ENCODE measurements at places on chromosomes 7 and 10.

GRCh38 chr7:140638173-140638791 is 2.3 kb downstream of the DENND2A start:
- DNase-seq, result no peak

DNA sequence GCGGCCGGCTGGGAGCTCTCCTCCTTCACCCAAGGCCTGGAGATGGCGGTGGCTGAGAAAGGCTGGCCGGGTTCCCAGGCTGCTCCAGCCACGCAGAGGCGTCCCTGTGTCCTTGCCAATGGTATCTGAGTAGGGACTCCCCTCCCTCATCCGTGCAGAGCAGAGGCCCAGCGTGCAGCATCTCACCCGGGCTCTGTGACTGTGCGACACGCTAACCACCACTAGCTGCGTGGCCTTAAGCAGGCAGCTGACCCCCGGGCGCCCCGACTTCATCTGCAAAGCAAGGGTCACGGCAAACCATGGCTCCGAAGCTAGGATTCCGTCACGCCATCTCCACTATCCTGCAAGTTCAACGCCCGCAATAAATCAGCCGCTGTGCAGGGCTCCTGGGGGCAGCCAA is 47.2 kb upstream of the TNRC18 start:
- no peak for DNase-seq

DNA sequence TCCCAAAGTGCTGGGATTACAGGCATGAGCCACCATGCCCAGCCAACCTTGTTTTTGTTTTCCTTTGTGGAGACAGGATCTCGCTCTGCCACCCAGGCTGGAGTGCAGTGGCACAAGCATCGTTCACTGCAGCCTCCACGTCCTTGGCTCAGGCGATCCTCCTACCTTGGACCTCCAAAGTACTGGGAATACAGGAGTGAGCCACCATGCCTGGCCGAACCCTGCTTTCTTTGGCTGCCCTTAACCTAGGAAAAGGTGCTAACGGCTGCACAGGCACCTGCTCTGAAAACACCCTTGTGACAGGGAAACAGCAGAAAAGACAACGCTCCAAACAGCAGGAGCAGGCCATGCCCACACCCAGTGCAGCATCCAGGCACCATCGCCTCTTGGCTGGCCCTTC is 71.9 kb downstream of the OAT start:
- no peak for DNase-seq

GRCh38 chr10:69697006-69697405 is 67.0 kb downstream of the FAM241B start:
- DNase-seq, result no peak

- DNase-seq, result no peak
Measured at GRCh38 chr10:128704716-128705115, 578.5 kb upstream of the MKI67 start.

- DNase-seq, result no peak
Measured at GRCh38 chr10:24427678-24428409, 218.9 kb downstream of the KIAA1217 start.

- DNase-seq, result no peak
Measured at GRCh38 chr7:1914321-1914720, 244.2 kb downstream of the ELFN1 start.

- no peak for DNase-seq
Measured at GRCh38 chr7:107684947-107685463, 24.4 kb downstream of the SLC26A4 start.

- DNase-seq, result no peak
Measured at GRCh38 chr10:121525251-121526134, 72.8 kb downstream of the FGFR2 start.

DNA sequence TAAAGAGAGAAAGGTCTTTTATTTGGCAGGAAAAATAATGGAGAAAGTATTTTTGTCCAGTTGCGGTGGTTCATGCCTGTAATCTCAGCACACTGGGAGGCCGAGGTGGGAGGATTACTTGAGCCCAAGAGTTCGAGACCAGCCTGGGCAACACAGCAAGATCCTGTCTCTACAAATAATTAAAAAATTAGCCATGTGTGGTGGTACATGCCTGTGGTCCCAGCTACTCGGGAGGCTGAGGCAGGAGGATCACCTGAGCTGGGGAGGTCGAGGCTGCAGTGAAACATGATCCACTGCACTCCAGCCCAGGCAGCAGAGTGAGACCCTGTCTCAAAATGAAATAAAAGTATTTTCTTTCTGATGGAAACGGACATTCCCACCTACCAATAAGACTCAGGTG is 77.8 kb upstream of the MKRN1 start:
- no peak for DNase-seq

DNA sequence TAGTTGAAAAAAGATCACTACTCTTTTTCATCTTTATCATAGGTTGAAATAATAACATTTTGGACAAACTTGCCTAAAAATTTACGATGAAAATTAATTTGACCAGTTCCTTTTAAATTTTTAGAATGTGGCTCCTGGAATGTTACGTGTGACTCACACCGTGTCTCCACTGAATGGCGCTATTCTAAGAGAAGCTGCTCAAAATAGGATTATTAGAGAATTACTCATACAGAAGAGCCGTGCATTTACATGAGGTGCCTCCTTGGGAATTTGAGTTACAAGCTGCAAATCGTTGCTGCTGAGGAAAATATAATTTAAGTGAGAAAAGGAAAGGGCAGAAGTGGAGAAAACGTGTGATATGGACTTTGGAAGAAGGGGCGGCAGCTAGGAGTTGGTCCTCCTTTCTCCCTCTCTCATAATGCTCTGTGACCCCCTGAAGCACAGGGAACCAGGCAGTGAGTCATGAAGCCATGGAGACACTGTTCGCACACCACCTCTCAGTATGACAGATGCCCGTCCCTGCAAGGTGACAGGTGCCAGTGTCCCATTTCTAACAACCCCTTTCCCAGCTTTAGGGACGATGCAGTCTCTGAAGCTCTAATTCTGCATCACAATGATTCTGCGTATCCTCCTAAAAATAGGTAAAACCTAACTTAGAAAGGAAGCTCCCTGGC is 323.2 kb upstream of the COBL start:
- no peak for DNase-seq

DNA sequence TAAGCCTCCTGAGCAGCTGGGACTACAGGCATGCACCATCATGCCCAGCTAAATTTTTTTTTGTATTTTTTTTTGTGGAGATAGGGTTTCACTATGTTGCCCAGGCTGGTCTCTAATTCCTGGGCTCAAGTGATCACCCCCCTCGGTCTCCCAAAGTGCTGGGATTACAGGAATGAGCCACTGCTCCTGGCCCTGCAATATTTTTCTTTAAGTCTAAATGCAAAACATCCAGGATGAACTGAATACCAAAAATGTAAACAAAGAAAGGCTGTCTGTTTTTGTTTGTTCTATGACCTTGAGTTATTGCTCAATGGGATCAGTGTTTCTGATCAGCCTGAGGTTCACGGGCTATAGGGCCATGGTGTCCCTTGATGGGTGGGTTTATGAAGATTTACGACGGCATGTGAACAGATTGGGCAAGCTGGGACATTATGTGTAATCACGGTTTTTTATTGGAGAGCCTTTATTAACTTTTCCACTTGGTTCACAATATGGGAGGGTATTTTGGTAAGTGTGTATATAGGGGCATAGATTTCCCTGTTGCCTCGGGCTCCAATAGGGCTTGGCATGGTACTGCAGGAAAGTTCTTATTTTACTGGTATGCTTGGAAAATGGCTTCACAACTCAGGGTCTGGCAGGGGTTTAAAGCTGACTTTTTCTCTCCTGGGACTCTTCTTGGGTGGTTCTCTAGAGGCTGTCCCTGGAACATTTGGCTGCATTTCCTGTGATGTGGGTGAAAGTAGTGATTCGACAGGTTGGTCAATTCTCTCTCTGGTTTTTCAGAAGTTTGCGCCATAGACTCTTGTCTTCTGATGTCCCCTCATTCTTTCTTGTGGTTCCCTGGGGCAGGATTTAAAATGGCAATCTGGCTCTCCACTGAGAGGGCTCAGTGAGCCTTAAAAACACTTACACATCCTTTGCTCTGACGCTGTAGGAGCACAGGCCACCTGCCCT is 41.6 kb downstream of the MRPS33 start:
- DNase-seq, result no peak

GRCh38 chr7:85924062-85924461 is 719.6 kb upstream of the GRM3 start:
- DNase-seq, result no peak

DNA sequence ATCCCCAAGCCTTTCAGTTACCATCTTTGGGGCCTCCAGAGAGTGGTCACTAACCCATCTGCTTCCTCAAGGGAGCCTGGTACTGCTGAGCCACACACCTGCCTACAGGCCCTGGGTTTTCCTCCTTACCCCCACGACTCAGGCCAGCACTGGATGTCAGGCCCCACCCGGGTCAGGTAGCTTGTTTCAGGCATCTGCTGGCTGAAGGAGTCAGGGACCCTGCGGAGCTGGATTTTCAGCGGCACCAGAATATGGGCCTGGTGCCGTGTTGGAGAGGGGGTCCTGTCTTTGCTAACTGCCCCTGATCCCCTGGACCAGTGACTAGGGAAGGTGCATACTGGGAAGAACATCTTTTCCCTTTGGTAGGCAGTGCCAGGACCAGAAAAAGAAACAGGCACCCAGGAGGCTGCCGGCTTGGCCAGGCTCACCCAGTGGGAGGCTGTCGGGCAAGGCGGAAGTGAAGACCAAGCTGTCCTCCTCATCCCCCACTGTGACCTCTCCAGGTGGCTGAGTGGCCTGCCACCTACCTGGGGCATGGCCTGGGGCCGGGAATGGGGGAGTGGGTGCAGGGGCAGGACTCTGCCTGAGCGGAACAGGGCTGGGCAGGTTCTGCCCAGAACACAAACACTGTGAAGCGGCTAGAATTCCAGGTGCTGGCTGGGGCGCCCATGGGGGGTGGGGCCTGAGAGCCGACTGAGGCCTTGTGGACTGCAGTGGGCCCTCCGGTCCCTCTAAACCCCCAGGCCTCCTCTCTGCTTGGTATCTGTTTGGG is 12.4 kb upstream of the SAMD8 start:
- no peak for DNase-seq

GRCh38 chr7:12893292-12893691 is 205.9 kb downstream of the ARL4A start:
- no peak for DNase-seq

- DNase-seq, result no peak
Measured at GRCh38 chr10:29239569-29240472, 49.0 kb upstream of the LYZL1 start.

DNA sequence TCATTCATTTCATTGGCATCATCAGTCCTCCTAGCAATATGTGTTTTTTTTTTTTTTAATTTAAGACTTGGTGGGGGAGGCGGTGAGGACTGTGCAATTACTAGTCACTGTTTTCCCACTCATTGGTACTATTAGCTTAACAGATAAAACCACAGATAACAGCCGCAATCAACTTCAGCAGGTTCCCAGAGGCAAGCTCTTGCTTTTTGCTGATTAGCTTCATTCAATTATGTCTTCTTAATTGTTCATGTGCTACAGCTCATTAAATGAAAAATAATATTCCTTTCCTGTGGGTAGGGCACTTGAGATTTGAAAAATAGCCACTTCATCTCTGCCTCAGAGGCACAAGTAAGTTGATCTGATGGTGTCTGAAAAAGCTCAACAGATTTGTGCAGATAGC is 215.5 kb downstream of the PCDH15 start:
- no peak for DNase-seq

DNA sequence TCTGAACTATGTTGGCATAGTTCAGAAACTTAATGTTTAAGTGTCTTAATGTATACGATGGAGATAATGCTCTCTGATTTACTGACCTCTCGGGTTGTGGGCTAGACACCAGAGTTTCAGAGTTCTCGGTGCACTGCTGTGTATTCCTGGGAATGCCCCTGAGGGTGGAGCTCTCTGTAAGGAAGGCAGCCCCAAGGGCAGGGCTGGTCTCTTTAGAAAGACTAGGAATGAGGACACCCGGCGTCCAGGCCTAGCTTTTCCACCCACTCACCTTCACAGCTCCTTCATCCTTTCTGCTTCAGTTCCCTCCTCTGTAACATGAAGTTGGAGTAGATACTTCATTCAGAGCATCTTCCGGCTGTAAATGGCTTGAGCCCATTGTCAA is 536.6 kb upstream of the GALNT17 start:
- no peak for DNase-seq

GRCh38 chr7:53119514-53119941 is 84.1 kb downstream of the POM121L12 start:
- no peak for DNase-seq

DNA sequence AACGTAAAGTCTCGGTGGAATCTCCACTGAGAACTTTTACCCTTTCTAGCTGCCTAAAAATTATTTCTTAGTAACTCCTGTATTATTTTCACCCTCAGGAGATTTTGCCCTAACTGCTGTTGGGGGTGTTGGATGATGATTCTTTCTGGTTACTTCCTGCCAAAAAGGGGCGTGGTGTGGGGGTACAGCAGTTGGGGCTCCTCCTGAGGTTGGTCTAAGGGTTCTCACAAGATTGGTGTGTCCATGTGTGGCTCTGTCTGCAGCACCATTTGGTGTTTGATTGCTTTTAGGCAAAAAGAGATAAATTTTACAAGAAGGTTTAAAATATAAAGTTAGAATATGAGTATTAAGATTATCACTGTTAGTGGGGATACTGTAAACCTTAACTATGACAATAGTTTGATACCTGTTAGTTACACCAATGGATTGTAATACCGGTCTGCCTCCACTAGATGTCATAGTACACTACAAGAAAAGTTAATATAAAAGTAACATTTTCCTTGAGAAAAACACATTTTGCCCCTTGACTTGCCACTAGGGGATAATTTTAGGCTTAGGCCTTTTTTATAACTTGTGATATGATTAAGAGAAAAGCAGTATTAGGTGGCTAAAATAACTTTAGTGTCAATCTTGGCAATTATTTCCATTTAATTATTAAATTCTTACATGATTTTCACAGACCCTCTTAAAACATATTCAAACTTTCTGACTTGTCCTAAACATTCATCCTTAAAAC is 928.7 kb downstream of the IPMK start:
- peak; percentile 29 for DNase-seq

- DNase-seq, result no peak
Measured at GRCh38 chr10:73997461-73997786, 492 bp upstream of the VCL start.

DNA sequence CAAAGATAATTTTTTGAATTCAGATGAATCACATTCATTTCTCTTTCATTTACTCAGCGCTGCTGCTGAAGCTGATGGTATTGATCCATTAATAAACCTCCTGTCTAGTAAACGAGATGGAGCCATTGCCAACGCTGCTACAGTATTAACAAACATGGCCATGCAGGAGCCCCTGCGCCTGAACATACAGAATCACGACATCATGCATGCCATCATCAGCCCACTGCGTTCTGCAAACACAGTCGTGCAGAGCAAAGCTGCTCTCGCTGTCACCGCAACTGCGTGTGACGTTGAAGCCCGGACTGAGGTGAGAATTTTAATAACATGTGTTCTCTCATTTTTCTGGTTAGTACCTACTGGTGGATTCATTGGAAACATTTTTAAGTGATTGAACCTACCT is 70.2 kb downstream of the ARMC3 start:
- no peak for DNase-seq

DNA sequence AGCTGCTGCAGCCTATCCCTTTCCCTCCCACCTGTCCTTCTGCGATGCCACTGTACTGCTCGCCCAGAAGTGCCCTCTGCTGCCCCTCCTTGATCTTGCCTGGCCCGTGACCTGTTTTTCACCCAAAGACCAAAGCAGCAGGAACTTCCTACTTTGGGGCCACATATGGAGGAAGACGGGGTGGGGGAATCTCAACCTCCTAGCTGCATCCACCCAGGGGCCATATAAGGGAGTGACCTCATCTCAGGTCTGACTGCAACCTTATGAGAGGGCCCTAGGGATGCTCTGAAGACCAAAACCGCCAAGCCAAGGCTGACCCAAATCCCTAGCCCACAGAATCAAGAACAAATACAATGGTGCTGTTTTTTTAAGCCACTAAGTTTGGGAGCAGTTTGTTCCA is 15.7 kb downstream of the PRKCQ start:
- DNase-seq, result no peak

GRCh38 chr7:116812860-116813259 is 49.5 kb upstream of the CAPZA2 start:
- DNase-seq, result no peak

Measured in pons (tissue), 1 donor.